Ovary (tissue), 10 donors: ENCODE measurements at places on chromosomes 7 and 10. TPM values are rescaled to one million over a fixed set of nuclear protein-coding genes. Genes with fewer than 3 reads are reported as not detected.

SMKR1 gene
- 0.54 TPM for total RNA-seq

CUTC gene
- total RNA-seq, result 14.1 TPM

PNLIPRP3 gene
- total RNA-seq, result not detected

GRCh38 chr10:62727934-62728333, 76.6 kb upstream of the ADO start:
- DNase-seq, result no peak

DNA sequence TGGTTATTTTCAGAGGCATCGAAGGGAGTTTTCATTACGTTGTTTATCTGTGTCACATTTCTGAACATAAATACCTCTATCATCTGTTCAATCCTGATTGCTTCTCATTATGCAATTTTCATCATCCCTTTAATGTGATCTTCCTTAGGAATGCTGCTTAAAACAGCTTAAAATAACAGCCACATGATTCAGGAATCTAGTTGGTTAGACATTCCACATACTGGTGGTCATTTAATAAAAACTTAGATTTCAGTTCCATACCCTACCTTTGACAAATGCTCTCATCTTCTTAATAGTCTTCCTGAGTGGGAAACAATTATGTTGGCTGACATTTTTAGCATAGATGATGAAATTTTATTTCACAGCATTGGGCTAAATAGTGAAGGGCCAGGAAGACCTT, 191.3 kb upstream of the CDCA7L start:
- no peak for DNase-seq

DNA sequence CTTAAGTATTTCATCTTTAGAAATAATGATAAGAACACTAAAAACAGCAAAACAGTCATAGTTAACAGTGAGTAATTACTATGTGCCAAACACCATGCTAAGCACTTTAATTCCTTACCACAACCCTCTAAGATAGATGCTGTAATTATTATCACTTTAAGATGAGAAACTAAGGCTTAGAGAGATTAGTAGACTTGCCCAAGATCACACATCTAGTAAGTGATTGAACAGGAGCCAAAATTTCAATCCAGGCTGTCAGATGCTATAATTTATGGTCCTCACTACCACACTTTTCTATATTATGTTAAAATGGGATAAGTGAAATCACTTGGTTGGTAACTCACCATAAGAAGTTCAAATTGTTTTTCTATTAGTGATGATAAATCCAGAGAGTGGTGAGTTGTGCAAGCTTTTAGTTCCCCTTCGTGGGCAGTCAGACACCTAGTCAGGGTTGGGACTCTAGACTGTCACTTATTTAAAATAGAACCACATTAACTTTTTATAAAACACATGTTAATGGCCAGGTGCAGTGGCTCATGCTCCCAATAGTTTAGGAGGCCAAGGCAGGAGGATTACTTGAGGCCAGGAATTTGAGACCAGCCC, 85.9 kb upstream of the GATA3 start:
- DNase-seq, result no peak
